ENCODE measurements at places on chromosomes 2 and 18.
A peak's percentile ranks its signal among the peaks of the same experiment; 100 is the strongest.

- DNase-seq: peak; percentile 33
Observed at GRCh38 chr18:22391407-22392345, 26.0 kb downstream of the CTAGE1 start.

GRCh38 chr18:31983976-31984375, 34.6 kb upstream of the RNF125 start:
- no peak for DNase-seq

DNA sequence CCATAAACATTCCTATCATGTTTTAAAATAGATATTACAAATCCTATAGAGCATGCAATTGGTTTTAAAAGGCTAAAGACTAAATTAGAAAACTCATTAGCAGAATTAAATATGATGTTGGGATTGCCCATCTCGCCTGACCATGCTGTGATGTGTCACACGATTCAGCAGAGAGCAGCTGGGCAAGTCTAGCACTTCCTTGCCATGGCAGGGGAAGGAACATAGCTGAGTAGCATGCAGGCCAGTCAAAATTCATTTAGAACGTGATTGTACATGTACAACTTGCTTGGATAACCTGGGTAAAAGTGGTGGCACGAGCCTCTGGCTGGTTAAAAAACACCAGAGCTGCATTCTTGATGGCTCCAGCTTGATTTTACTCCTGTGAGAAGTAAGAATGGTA, 81.3 kb downstream of the SCN3A start:
- DNase-seq: no peak

DNA sequence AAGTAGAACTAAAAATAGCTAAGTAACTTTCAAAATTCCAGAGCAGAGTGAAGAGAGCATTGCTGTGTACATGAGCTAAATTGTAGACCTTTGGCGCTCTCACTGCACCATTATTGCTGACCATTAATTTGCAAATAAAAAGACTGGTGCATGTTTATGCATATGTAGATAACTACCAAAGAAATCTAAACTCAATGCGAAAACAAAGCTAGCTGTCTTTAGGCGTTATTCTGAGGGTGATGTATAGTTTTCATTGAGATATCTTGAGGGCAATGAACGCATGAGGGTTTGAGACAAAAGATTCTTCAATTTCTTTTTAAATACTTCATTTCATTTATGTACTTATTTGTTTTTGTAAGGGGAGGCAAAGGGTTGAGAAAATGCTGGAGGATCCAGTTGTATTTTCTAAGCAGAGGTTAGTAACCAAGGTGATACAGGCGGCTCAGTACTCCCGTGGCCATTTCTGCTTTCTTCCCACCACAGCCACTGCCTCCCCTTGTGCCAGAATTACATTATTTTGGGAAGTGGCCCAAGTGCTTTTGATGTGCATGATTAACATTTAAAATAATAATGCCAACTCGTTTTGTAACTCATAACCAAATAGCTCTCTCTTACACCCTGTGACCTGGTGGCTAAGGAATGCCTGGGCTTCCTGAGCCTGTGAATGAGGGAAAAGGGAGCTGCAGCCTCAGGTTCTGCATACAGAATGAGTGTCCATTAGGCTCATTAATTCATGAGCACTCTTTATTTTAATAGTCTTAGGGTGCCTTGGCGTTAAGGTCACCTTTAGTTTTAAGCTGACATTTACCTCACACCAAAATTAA, 797.8 kb upstream of the GYPC start:
- DNase-seq: no peak

DNA sequence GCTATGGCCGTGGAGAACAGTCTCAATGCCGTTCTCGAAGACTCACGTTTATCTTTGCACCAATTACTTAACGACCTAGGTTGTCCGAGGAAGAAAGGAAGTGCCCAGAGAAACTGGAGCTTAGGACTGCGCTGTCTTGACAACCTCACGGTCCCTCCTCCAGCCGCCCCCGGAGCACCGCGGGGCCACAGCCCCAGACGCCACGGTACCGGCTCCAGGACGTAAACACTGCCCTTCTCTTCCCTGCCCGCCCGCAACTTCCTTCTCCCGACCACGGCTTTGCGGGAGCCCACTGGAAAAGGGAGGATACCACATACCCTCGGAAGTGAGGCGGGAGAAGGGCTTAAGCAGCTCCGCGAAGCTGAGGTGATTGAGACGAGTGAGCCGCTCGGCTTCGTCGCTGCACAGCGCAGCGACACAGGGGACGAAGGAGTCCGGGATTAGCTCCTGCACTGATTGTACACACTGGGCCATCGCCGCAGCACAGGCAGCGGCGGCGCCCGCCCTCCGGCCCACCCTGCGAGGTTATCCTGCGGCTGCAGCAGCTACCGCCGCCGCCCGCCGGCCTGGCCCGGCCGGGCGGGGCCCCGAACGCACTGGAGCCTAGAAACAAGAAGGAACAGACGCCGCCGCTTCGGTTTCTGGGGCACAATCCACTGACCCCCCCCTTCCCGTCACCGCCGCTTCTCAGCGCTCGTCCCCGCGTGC, 483 bp downstream of the TRAPPC8 start:
- DNase-seq: peak; percentile 30

- no peak for DNase-seq
Observed at GRCh38 chr2:153043385-153043784, 325.0 kb downstream of the ARL6IP6 start.

GRCh38 chr2:101623031-101623521, 74.4 kb upstream of the MAP4K4 start:
- DNase-seq: no peak

Measured in omental fat pad (tissue), 4 donors.